SK-N-SH treated with all-trans-retinoic acid at 6 μM for 48 hours (cell line): ENCODE measurements at places on chromosomes 11 and 22.

GRCh38 chr11:8692417-8692816 is 9.8 kb downstream of the RPL27A start:
- no peak for ATAC-seq

GRCh38 chr11:99257131-99257530 is 236.4 kb downstream of the CNTN5 start:
- no peak for ATAC-seq

GRCh38 chr22:48337957-48338792 is 1489.5 kb downstream of the BRD1 start:
- no peak for ATAC-seq

DNA sequence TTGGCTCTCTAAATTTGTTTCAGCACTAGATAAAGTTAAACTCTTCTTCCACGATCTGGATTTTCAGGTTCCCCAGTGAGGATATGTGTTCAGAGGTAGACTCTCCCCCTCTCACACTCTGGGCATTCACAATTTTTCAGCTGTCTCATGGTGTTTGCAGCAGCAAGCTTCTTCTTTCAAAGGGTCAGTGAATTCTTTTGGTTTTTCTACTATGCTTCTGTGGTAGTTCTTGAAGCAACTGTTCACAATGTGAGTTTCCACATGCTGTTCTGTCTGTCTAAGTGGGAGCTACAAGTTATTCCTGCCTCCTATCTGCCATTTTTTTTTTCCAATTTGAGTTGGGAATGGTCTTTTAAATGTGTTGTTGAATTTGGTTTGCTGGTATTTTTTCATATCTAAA is 25.4 kb downstream of the CNTF start:
- ATAC-seq = no peak

DNA sequence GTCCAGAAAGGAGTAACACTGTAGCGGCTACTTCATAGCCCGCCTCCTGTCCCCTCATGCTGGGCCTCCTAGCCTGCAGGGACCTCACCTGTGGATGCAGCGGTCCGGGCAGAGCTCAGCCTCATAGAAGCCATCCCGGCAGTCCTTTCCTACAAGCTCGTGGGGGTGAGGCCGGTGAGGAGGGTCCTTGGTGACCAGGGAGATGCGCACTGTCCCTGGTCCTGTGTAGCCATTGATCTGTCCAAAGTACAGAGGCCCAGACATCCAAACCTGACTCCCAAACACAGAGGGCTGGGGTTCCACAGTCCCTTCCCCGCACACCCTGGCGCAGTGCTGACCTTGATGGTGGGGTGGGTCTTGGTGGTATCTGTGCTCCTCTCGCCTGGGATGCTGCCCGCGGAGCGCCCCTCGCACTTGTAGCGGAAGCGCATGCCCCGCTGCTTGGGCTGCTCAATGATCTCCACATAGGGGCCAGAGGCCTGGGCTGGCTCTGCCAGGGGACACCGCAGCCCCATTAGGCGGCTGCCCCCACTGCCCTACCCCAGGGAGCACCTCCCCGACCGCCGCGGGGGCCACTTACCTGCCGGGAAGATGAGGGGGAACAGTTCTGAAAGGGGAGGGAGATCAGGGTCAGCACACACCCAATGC is 993 bp downstream of the RELA start:
- no peak for ATAC-seq

- ATAC-seq = no peak
Observed at GRCh38 chr22:26394777-26395176, 34.3 kb upstream of the ASPHD2 start.

DNA sequence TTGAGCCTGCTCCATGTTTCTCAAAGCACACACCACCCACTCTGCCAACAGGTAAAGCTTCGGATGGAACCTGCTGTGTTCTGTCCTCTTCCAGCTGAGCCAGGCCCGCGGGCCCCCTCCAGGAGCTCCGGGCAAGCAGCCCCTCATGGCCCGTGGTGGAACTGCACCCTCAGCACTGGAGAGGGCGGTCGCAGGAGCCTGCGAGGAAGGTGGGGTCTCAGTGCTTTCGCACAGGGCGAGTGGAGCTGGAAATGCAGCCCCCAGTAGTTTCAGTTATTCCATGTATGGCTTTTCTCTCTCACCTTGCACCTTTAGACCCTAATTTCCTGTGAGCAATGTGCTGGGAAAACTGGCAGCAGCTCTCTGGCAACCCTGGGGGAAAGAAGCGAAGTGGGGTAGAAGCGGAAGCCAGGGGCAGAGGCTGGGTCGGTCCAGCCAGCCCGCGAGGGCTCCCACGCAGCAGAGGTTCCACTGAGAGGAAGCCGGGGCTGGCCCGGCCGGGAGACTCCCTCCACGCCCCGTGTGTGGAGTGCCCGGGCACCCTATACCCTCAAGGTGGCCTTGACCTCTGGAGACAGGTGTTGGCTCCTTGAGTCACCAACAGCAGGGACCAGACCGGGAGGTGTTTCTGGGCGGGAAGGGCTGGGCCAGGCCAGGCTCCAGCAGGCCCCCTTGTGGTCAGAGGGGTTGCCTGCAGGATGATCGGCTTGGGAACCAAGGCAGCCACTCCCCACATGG is 119.9 kb upstream of the TMEM45B start:
- peak; percentile 92 for ATAC-seq

DNA sequence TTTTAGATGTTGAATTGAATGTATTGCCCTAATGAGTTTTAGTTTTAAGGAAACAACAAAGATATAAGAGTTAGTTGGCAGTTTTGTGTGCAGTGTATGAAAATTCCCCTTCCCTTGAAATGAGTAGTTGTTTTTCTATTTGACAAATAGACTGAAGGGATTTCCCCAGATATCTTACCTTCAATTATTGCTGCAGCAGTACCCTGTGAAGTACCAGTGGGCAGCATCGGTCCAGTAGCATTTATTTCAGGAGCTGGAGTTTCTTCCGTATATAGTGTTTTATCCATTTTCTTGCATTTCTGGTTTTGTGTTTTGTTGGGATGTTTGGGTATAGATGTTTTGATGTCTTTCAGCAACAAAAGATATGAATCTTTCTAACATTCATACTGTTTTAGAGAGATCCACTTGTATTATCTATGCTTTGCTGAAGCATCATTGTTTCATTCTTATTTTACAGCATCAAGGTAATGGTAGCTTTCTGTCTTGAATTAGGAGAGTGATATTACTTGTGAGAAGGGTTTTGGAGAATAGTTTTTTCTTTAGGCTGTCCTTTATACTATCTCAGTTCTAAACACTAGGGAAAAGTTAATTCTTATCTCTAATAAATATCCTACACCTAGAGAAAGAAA is 7.4 kb downstream of the KMT2A start:
- ATAC-seq = no peak

GRCh38 chr22:42313804-42314581 is 43.5 kb upstream of the TCF20 start:
- ATAC-seq = peak; percentile 74

DNA sequence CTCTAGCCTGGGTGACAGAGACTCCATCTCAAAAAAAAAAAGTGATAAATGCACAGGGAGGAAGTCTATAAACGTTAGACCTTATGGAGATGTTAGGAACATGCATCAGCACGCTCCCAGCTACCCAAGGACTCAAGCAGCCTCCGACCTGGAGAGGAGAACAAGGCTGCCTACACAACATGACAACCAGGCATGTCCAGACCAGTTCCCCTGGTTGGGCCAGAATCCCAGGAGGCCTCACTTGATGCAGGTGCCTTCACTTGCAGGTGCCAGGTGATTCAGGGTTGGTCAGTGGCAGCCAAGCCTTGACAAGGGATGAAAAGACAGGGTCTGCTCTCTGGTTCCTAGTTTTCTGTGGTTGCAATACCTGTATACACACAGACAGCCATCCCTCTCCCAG is 5.9 kb downstream of the RANGAP1 start:
- ATAC-seq = no peak
